Activated CD4-positive, CD25-positive, alpha-beta regulatory T cell treated with anti-CD3 and anti-CD28 coated beads, Interleukin-2, amount 50 U/mL, for 16 hours (primary cell): ENCODE measurements at places on chromosomes 4 and X.

GRCh38 chr4:148124512-148124911, 317.7 kb downstream of the NR3C2 start:
- DNase-seq = no peak

DNA sequence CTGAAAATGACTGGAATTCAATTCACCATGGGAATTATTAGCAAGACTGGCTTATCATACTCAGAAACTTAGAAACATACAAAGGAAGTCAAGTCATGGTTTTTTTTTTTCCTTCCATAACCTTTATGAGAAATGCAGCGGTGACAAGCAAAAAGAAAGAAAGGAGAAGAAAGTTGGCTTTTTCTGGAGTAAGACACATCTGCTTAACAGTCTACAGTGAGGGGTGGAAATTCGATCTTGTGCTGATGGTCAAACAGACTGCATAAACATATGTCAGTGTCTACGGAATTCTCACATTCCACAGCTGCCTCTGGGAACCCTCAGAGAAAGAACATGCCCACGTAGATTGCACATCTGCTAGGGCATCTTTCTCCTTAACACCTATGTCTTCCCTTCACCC, 54.6 kb downstream of the PROM1 start:
- no peak for DNase-seq

GRCh38 chr4:169225812-169226211, 44.9 kb downstream of the SH3RF1 start:
- no peak for DNase-seq

GRCh38 chr4:140152751-140153418, 1.1 kb downstream of the MAML3 start:
- no peak for DNase-seq

- no peak for DNase-seq
Observed at GRCh38 chr4:142707401-142707800, 138.7 kb downstream of the INPP4B start.

GRCh38 chrX:135984256-135984655, 979 bp upstream of the SLC9A6 start:
- no peak for DNase-seq

DNA sequence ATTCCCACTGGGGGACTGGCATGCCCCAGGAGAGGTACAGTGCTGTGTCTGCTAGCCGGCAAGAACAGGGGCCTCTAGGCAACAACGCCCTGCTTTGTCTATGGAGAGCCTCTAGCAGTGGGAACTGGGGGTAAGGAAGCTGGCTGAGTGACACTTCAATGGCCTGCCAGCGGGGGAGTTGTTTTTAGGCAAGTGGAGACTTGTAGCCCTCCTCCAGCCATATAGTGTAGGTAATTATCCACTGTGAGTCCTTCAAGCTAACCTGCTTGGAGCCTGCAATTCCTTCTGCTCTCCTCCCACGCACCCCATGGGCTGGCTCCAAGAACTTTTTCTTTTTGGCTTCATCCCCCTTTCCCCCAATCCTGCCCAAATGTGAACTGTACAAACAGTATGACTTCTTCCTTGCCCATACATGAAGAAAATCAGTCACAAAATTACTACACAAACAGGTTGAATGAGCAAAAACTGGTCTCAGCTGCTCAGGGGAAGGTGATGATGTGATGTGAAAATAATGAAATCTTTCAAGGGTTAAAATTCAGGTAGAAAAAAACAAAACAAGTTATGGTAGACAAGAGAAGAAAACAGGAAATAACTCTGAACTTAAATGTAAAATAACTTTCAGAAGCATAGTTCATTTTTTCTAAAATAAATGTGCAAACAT, 33.1 kb downstream of the LEF1 start:
- DNase-seq = no peak

GRCh38 chrX:65900850-65901844, 138.7 kb downstream of the VSIG4 start:
- DNase-seq = no peak

- DNase-seq = no peak
Observed at GRCh38 chrX:34294665-34295064, 162.6 kb upstream of the FAM47A start.

DNA sequence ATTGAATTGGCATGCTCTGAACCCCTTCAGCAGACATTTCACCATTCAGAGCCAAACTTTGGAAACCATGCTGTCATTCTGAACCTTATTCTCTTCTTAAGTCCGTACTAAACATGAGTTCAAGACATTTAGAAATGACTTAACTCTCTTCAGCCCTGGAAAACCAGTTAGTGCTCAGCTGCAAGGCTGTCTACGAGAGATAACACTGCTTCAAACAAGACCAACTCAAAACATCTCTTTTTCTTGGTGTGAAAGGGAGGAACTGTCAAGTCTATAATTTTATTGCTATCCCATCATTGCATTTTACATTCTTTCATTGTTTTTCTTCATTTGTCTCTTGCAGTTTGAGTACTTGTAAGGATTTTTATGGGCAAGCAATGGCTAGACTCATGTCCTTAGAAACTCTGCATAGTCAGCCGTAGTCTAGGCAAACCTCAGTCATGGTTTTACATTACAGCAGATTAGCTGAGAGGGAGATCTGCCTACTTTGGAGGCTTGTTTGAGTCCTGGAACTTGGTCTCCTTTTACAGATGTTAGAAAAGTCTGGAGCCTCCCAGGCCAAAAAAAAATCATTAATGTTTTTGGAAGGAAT, 120.6 kb upstream of the JADE1 start:
- no peak for DNase-seq

- DNase-seq = no peak
Observed at GRCh38 chr4:133719098-133719497, 482.5 kb downstream of the PABPC4L start.

- no peak for DNase-seq
Observed at GRCh38 chrX:20829665-20830491, 544.3 kb upstream of the CNKSR2 start.

DNA sequence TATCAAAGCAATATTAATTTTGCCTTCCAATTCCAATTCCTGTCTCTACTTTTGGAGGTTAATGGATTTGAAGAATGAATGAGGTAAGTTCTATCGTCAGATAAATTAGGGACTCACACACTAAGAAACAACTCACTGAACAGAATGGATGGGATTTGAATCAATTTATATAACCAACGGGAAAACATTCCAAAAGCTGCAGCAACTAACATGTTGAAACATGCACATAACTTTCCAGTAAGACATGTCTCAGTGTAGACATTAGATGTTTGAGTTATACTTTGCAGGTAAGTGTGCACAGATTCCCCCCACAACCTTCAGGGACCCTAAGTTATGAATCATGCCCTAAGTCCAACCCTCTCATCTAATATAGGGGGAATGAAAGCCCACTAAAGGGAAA, 34.3 kb downstream of the TFDP3 start:
- DNase-seq = no peak

DNA sequence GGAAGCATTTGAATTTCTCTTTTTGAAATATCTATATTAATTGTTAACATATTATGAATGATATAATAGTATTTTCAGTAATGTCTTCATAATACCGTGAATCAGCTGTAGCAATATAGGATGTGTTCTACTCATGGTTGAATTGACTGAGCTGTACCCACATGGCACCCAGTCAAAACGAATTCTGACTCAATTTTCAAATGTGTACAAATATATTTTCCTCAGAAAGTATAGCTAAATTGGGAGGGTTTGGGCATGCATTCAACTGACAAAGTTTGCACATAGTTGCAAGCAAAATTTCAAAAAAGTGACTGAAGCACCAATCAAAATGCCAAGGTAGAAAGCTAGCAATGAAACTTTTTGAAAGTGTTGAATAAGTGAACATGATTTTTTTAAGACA, 188.9 kb downstream of the NAF1 start:
- DNase-seq = no peak

DNA sequence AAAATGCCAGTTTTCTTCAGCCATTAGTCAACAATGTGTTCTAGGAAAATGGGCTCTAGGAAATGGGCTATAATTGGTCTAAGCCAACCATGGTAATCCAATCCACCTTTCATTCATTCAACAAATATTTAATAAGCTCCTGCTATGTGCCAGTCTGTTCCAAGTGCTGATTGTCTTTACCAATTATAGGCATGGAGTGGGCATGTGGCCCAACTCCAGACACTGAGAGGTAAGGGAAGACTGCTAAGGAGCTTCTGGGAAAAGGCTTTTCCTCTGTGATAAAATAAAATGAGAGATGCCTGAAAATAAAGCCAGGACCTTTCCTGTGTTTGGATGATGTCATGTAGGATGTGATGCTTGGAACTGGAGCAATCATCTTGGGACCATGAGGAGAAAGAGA, 43.3 kb downstream of the HOPX start:
- DNase-seq = no peak

GRCh38 chr4:119659576-119659975, 31.0 kb upstream of the PDE5A start:
- no peak for DNase-seq

DNA sequence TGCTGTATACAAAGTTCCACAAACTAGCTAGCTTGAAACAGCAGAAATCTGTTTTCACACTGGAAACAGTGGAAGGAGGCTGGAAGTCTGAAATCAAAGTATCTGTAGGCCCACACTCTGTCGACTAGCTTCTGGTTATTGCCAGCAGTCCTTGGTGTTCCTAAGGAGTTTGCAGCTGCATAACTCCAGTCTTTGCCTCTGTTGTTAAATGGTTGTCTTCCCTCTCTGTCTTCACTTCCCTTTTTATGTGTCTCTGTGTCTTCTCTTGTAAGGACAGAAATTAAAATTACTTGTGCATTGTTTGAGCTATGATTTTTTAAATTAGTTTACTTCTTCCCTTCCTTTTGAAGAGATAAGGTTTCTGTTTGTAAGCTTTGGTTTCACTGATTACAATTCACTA, 8.2 kb downstream of the MTHFD2L start:
- no peak for DNase-seq

DNA sequence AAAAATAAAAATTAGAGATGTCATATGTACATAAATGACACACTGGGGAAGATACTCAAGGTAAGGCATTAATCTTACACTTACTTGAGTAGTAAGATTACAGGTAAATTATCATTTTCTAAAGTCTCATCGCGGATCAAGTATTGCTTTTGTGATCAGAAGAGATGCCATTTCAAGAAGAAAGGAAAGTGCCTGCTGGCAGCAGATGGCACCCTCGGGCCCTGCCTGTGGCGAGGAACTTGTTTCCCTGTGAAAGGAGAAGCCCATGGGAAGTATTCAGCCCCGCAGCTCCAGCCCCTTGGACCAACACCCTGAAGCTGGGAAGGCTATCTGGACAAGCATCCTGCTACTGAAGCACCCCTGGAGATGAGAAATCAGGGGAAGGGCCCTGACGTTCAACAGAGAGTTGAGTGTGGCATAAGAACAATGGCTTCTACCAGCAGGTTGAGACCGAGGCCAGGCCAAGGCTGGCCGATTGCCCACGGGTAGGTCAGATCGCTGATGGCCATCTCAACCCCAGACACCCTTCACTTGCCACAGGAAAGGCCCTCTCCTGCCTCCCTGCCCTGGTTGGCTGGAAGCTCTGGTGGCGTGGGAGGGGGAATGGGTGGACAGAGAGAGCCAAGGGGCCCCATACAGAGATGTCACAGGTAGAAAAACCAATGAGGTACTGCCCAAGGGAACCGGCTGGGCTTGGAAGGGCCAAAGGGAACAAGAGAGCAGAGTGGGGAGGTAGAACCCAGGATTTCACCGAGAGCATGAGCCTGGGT, 18.8 kb upstream of the MXD4 start:
- DNase-seq = no peak

DNA sequence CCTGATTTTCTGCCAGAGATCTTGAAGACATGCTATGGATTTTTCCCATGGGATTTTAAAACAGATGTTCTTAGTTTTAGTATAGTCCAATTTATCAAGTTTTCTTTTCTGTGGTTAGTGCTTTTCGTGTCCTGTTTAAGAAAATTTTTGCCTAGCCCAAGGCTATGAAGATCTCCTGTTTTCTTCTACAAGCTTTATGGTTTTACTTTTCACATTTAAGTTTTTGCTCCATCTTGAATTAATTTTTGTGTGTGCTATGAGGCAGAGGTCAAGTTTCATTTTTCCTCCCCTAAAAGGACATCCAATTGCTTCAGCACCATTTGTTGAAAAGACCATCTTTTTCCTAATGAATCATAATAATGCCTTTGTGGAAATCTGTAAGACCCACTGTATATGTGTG, 65.6 kb downstream of the POLR2B start:
- DNase-seq = no peak

GRCh38 chrX:40015693-40016092, 82.1 kb downstream of the BCOR start:
- DNase-seq = no peak

DNA sequence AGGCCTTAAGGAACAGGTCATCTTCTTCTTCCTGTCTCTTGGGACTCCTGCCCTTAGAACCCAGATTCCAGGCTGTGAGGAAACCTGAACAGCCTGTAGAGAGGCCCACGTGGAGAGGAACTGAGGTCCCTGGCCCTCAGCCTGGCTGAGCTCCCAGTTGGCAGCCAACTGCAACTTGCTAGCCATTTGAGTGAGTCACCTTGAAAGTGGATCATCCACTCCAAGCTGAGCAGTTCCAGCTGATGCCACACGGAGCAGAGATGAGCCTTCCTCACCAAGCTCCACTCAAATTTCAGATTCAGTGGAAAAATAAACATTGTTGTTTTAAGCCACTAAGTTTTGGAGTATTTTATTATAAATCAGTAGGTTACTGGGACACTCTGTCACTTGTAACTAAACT, 392.5 kb downstream of the BCOR start:
- no peak for DNase-seq

GRCh38 chr4:55358246-55358645, 12.2 kb downstream of the SRD5A3 start:
- DNase-seq = no peak

GRCh38 chr4:1952719-1953118, 56.1 kb downstream of the NELFA start:
- no peak for DNase-seq

GRCh38 chr4:48346594-48346993, 5.3 kb downstream of the SLAIN2 start:
- DNase-seq = no peak

DNA sequence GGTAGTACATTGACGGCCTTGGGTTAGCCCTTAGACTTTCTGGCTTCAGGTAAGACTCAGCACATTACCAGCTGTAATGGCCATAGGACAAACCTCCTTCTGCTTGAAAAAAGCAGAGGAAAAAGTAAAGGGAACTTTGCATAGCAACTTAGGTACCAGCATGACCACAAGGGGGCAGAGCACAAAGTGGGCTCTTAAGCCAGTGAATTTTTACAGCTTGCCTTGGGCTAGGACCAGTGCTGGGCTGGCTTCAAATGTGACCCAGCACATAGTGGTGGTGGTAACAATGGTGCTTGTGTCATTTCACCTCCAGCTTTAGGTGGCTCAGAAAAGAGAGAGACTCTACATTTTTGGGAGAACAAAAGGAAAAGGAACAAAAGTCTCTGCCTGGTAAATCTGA, 66.1 kb downstream of the KLHL4 start:
- no peak for DNase-seq

- no peak for DNase-seq
Observed at GRCh38 chr4:128287141-128287870, at the start of gene PGRMC2. PGRMC2 (minus strand) TSS chr4:128287813; CDS start chr4:128287790, 23 bp downstream.

GRCh38 chr4:184647266-184648053, 1.8 kb downstream of the CASP3 start:
- no peak for DNase-seq

- no peak for DNase-seq
Observed at GRCh38 chr4:10184041-10184440, 67.4 kb upstream of the WDR1 start.

GRCh38 chr4:4861390-4862018, 2.0 kb downstream of the MSX1 start:
- DNase-seq = no peak

GRCh38 chrX:96314985-96315384, 369.7 kb upstream of the DIAPH2 start:
- no peak for DNase-seq

- DNase-seq = no peak
Observed at GRCh38 chr4:185211035-185211434, 1.6 kb downstream of the SNX25 start.

GRCh38 chrX:124986284-124986683, 333.4 kb upstream of the TEX13C start:
- no peak for DNase-seq
